Stimulated activated CD4-positive, alpha-beta T cell treated with anti-CD3 and anti-CD28 coated beads, Interleukin-1b, Interleukin-23, amount 100 ng/mL, for 1 hour (primary cell): ENCODE measurements at places on chromosomes 2 and 18.

GRCh38 chr18:10877987-10878386, 271.4 kb downstream of the PIEZO2 start:
- no peak for DNase-seq

GRCh38 chr2:24125956-24126355, 2.7 kb downstream of the FAM228B start:
- no peak for DNase-seq

- no peak for DNase-seq
Observed at GRCh38 chr2:55296393-55296792, 27.4 kb upstream of the MTIF2 start.

DNA sequence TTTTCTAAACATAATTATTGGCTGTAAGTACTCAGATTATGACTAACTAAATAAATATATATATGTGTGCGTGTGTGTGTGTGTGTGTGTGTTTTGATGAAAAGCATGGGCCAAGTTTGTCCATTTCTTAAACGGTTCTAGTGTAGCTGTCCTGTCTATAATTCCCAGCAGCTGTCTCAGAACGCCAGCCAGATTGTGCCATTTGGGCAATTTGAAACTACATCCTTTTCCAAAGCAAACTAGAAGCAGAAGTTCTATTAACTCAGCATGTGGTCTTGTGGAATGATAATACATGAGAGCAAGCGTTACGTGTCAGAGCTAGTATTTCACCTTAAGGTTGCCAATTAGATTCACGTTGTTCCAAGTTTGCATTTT, 1.7 kb downstream of the ARHGAP28 start:
- DNase-seq, result no peak

GRCh38 chr2:3450385-3451010, 68.8 kb downstream of the ADI1 start:
- no peak for DNase-seq

- no peak for DNase-seq
Observed at GRCh38 chr2:45851111-45851510, 199.6 kb downstream of the PRKCE start.

DNA sequence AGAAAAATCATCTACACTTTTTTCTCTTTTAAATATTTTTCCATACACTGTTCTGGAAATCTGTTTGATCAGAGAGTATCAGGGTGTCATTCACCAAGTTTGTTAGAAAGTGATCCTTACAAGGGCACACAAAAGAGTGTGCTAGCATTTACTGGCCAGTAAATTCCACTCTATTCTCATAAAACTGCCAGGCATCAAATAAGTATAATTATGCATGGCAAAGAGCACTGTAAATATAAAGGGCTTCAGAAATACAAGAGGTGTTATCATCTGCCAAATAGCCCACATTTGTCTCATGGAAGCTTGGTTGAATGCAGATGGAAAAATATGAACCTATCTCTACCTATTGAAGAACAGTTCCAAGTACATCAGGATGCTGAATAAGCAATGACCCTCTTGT, 847.3 kb upstream of the ACVR2A start:
- no peak for DNase-seq

- DNase-seq, result no peak
Observed at GRCh38 chr2:232875256-232876121, 5.4 kb downstream of the SNORC start.

DNA sequence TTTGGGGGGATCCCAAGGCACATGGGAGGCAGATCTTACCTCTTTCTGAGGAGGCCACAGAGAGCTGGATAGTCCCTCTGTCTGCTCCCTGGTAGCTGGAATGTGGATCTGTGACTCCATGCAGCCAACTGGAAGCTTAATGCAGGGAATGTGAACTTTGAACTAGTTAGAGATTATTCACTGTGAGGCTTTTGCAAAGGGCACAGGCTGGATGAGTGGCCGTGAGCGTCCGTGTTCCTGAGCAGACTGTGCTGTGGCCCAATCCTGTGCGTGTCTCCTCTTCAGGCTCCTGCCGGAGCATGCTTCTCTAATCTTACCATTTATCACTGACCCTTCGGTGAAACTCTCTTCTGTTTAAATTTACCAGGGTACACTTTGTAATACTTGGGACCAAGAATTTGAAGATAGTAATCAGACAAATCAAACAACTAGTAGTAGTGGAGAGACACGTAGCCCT, 187.6 kb downstream of the PTPRM start:
- no peak for DNase-seq

DNA sequence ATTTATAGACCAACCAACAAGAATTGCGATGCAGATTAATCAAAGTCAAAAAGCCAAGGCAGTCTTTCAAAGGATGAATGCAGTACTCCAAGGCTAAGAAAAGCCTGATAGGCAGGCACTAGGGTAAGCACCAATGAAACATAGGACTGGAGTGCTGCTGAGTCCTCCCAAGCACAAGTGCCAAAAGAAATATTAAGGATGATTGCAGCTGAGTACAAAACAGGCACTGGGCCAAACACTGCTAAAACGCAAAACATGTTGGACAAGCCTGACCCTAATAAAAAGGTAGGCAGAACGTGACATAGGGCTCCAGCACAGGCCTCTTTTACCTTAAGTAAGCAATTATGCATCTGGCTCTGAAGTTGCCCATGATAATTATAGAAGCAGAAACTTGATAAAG, 160.1 kb upstream of the LRP1B start:
- no peak for DNase-seq

GRCh38 chr18:40754477-40754876, 1200.6 kb upstream of the PIK3C3 start:
- DNase-seq, result no peak

DNA sequence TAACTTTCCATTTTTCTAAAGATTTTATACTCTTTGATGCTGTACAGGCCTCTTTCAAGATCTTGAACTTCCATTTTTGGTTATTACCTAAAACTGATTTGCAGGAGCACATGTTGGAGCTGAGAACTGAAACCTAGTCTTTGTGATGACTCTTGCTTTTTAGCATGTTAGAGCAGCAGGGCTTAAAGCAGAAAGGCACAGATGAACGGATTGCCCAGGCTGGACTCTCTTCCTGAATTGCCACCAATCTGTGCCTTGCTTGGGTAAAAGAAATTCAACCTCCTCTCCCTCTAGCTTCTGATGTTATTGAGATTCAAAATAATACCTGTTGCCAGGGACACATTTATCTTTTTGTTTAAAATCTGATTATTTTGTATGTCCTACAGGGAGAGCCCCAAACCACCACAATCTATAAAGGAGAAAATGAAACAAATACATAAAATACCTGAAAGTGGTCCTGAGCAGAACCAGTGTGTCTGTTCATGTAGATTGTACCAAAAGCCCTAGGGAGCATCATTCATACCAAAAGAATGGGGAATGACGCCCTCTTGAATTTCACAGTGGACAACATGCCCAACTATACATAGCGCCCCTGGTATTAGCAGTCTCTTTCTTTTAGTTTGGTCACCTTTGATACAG, 277.0 kb upstream of the MAP2 start:
- no peak for DNase-seq

DNA sequence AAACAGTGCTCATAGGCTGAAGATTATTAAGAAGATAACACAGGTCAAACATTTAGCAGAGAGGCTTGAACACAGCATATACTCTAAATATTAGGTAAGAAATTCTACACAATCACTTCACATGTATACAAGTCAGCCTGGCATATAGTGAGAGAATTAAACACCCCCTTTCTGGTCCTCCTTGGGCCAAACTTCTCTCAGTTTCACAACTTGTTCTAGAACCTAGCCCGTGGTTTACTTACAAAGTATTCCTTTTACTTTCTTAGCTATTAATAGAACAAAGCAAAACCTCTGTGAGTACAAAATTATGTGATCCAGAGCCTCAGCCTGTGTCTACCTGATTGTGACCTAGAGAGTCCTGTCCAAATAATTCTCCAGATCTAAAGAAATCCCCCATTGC, 562.8 kb downstream of the TNS1 start:
- no peak for DNase-seq

- DNase-seq, result no peak
Observed at GRCh38 chr2:46248171-46248570, 49.0 kb upstream of the EPAS1 start.

GRCh38 chr2:180352620-180353019, 345.5 kb upstream of the CWC22 start:
- no peak for DNase-seq

- DNase-seq, result no peak
Observed at GRCh38 chr2:108612153-108612513, 77.9 kb downstream of the LIMS1 start.

- DNase-seq, result no peak
Observed at GRCh38 chr2:212269005-212269404, 269.6 kb downstream of the ERBB4 start.

DNA sequence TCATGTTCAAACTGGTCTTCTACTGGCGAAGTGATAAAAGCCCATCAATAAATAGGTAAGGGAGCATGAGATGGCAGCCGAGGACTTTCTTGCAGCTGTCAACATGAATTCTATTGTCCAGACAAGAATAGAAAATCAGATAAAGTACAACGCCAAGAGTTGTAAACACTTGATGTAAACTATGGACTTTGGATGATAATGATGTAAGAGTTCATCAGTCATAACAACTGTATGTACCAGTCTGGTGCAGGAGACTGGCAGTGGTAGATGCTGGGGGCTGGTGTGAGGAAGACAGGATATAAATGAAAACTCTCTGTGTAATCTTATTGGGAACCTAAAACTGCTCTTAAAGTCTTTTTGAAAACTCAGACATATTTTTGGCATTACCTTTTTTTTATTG, 155.9 kb upstream of the RASGRP3 start:
- DNase-seq, result no peak

DNA sequence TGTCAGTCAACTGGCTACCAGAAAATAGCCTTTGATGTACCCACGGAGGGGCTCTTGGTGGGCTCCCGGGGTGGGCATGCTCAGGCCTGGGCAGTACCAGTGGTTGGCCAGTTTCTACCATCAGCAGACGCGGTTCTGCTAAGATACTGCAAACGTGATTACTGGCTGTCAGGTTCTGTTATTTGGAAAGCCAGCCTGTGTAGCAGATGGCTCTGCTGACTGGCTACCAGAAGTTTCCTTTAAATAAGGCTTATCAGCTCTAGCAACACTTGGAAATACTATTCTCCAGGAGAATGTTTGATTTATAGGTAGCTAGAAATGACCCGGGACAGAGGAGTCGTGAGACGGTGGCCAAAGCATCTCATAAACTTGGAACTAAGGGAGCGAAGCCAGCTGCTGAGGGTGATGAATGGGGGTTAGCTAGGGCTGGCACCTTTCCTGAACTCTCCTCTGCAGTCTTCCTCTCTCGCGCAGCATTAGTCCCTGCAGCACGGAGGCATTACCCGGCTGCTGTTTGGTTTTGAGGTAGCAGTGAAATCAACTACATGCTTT, 171.9 kb downstream of the AGAP1 start:
- DNase-seq, result no peak

DNA sequence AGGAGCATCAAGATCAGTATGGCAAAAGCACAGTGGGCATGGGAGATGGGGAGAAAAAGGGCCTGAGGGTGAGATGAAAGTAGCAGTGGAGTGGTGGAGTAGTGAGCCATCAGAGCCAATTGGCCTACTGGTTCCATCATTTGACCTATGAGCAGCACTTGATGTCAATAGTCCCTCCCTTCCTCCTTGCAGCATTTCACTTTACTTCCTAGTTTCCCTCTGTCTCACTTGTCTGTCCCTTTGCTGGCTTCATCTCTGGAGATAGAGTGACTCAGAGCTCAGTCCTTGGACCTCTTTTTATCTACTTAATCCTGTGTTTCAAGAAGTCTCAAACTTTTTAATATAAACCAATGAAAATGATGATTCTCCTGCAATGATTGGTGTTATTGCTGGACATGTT, 32.1 kb downstream of the FBXO48 start:
- DNase-seq, result no peak

GRCh38 chr2:72097276-72097675, 50.4 kb downstream of the CYP26B1 start:
- DNase-seq, result no peak

DNA sequence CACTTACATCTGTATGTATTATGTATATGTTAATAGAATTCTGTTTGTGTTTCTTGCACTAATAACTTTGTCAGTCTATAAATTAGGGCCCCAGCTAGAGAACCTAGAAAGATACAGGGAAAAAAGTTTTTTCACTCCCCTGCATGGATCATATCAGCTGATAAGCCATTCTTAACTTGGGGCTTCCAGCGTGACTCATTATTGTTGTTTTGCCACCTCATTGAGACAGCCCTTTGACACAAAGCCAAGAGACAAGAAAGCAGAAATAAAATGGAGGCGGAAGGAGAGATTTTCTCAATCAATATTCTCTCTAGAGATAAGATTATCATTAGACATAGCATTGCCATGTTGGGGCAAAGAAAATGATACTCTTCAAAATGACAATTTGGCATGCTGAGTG, 93.4 kb downstream of the AKAIN1 start:
- DNase-seq, result no peak
